Upper lobe of right lung (tissue), 1 donor: ENCODE measurements at places on chromosomes 3 and 15. TPM values are rescaled to one million over a fixed set of nuclear protein-coding genes. Genes with fewer than 3 reads are reported as not detected.

SLC6A20 gene
- 22.7 TPM for total RNA-seq

ROPN1 gene
- total RNA-seq = not detected

DNAJA4 gene
- total RNA-seq = 17.9 TPM

SMCO1 gene
- not detected for total RNA-seq

CHSY1 gene
- total RNA-seq = 40.6 TPM

VGLL3 gene
- total RNA-seq = 61.5 TPM

PCOLCE2 gene
- 23.3 TPM for total RNA-seq

BFSP2 gene
- not detected for total RNA-seq

TMC3 gene
- total RNA-seq = not detected

PSTPIP1 gene
- total RNA-seq = 16.0 TPM

NANOGP8 gene
- total RNA-seq = not detected
